ENCODE measurements at places on chromosomes 1 and 21. TPM values are rescaled to one million over a fixed set of nuclear protein-coding genes. Genes with fewer than 3 reads are reported as not detected.
A peak's percentile ranks its signal among the peaks of the same experiment; 100 is the strongest.

DNA sequence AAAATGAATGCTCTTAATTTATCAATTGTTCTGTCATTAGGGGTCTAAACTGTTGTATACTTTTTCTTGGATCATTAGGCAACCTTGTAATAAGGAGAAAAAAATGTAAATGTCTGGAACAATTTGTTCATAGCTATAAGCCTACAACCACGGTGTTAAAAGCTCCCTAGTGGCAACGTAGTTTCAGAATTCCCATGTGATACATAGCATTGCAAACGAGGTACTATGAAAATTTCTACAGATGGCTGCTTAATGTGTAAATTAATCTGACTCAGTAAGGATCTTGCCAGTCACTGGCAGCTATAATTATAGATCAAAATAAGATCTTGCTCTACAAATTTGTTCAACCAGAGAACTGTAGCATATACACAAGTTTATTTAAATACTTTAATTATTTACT is 304.1 kb upstream of the ADGRL4 start:
- H3K4me1 ChIP-seq, result no peaks in the 10 kb centered on the region
- H3K36me3 ChIP-seq, result no peaks in the 10 kb centered on the region
- H3K4me3 ChIP-seq, result no peak overlapping the region
- DNase-seq, result no peak
- no peak overlapping the region for H3K27ac ChIP-seq

DNA sequence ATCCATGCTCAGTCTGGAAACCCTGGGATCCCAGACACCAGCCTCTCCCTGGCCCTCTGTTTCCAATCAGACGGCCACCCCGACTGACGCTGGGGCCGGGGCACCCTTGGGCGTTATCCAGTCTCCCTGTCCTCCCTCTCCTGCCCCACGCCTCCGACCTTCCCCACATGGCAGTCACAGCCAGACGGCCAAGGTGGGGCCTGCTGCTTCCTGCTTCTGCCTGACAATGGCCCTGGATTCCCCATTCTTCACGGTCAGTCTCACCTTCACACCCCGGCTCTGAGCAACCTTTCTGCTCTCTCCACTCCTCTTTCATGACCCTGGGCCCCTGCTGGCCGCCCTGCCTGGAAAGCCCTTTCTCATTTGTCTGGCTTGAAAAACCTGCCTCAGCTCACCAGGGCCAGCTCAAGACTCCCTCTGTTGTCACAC is 6.6 kb downstream of the GNG4 start:
- peaks cover 2% of the 10 kb centered on the region for H3K36me3 ChIP-seq
- H3K4me1 ChIP-seq, result peaks cover 35% of the 10 kb centered on the region
- peaks cover 27% of the 10 kb centered on the region for H3K27me3 ChIP-seq
- no peak for DNase-seq

DNA sequence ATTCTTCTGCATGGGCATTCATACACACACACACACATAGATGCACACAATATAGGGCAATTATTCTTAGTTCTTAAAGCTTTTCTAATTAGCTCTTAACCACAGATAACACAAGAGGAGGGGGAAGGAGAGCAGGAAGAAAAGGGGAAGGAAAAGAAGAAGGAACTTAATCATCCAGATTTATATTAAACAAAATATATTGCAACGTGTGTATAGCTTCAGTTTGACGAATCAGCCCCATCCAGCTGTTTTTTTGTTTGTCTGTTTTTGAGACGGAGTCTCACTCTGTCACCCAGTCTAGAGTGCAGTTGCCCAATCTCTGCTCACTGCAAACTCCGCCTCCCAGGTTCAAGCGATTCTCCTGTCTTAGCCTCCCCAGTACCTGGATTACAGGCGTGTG is 21.7 kb upstream of the ANKRD13C start:
- no peak for DNase-seq
- no peak overlapping the region for H3K4me3 ChIP-seq
- no peak overlapping the region for H3K27ac ChIP-seq
- no peaks in the 10 kb centered on the region for H3K4me1 ChIP-seq

DNA sequence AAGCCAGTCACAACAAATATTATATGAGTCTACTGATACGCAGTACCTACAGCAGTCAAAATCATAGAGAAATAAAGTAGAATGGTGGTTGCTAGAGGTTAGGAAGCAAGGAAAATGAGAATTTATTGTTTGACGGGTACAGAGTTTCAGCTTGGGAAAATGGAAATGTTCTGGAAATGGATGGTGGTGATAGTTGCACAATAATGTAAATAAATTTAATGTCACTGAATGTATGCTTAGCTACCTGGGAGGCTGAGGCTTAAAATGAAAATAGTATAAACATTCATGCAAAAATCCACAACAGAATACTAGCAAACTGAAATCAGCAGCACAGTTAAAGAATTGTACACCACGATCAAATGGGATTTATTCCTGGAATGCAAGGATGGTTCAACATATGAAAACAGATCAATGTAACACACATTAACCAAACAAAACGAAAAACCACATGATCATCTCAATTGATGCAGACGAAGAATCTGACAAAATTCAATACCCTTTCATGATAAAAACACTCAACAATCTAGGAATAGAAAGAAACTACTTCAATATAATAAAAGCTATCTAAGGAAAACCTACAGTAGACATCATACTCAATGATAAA is 10.7 kb downstream of the TUT4 start:
- peaks cover 12% of the 10 kb centered on the region for H3K4me1 ChIP-seq
- no peak overlapping the region for H3K27ac ChIP-seq
- H3K36me3 ChIP-seq, result peaks cover 71% of the 10 kb centered on the region
- no peaks in the 10 kb centered on the region for H3K27me3 ChIP-seq
- no peak for DNase-seq

- H3K4me1 ChIP-seq, result no peaks in the 10 kb centered on the region
- no peak for DNase-seq
- peaks cover 41% of the 10 kb centered on the region for H3K27me3 ChIP-seq
- no peaks in the 10 kb centered on the region for H3K36me3 ChIP-seq
- H3K4me3 ChIP-seq, result no peak overlapping the region
These were observed 269.5 kb downstream of the TRABD2B start for GRCh38 chr1:47727697-47728085.

DNA sequence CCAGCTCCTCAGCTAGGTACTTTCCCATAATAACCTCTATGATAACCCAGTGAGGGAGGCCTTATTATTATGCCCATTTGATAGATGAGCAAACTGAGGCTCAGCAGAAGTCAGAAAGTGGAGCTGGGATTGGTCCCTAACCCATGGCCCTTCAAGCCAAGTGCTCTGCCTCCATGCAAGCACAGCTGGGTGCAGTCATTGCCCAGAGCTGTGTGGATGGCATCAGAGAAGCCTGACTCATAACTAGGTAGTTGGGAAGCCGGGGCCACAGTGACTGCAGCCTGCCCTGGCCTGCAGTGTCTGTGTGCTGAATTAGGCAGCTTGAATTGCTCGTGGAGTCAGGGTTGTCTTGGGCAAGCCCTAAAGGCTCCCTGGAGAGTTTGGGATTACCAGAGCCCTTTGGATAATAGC is 89.9 kb upstream of the SLC2A1 start:
- H3K27me3 ChIP-seq, result peaks cover 6% of the 10 kb centered on the region
- H3K36me3 ChIP-seq, result no peaks in the 10 kb centered on the region
- DNase-seq, result no peak

- H3K27ac ChIP-seq, result no peak overlapping the region
- no peak for DNase-seq
- H3K36me3 ChIP-seq, result no peaks in the 10 kb centered on the region
- H3K4me1 ChIP-seq, result no peaks in the 10 kb centered on the region
- H3K4me3 ChIP-seq, result no peak overlapping the region
- peaks cover 17% of the 10 kb centered on the region for H3K27me3 ChIP-seq
These were observed 99.2 kb downstream of the CTH start for GRCh38 chr1:70509996-70510876.

GRCh38 chr1:53046930-53047329 is 15.1 kb upstream of the PODN start:
- peaks cover 14% of the 10 kb centered on the region for H3K4me1 ChIP-seq
- H3K27ac ChIP-seq, result no peak overlapping the region
- peaks cover 24% of the 10 kb centered on the region for H3K36me3 ChIP-seq
- H3K27me3 ChIP-seq, result no peaks in the 10 kb centered on the region
- no peak for DNase-seq

GRCh38 chr1:236156512-236157208 is 14.3 kb downstream of the GPR137B start:
- H3K27ac ChIP-seq, result no peak overlapping the region
- H3K36me3 ChIP-seq, result peaks cover 7% of the 10 kb centered on the region
- H3K4me3 ChIP-seq, result no peak overlapping the region
- H3K27me3 ChIP-seq, result no peaks in the 10 kb centered on the region
- peak; percentile 18 for DNase-seq

DNA sequence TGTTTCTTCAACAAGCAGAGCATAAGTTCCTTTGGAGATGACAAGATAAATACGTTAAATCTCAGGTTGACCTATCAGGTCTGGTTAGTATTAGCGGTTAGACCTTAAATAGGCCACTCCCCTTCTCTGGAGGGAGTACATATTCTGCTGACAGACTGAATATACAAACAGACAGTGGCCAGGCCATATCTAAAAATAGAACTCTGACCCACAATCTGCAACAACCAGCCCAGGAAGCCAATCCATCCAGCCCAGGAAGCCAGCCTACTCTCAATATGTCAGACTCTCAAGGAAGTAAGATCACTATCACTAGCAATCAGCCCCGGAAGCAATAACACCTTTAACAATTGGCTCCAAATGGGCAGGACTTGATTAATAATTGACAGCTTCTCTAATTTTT is 6.7 kb downstream of the IL20 start:
- H3K4me1 ChIP-seq, result no peaks in the 10 kb centered on the region
- no peak overlapping the region for H3K27ac ChIP-seq
- no peak for DNase-seq
- peaks cover 16% of the 10 kb centered on the region for H3K27me3 ChIP-seq
- H3K4me3 ChIP-seq, result no peak overlapping the region

GRCh38 chr1:11650331-11650991 is 3.8 kb downstream of the FBXO2 start:
- H3K36me3 ChIP-seq, result no peaks in the 10 kb centered on the region
- DNase-seq, result peak; percentile 87
- H3K4me3 ChIP-seq, result peak overlapping the region; percentile 60

Gene HSD3B2
- not detected for total RNA-seq

Gene AIRE
- total RNA-seq, result 0.27 TPM

Gene TRIM45
- 0.33 TPM for total RNA-seq

Gene DNAI4
- total RNA-seq, result 4.2 TPM
